Endodermal cell (in vitro differentiated cells): ENCODE measurements at places on chromosomes 7 and 10.
A peak's percentile ranks its signal among the peaks of the same experiment; 100 is the strongest.

GRCh38 chr10:60913071-60913470 lies 30.9 kb downstream of the RHOBTB1 start:
- DNase-seq = no peak

DNA sequence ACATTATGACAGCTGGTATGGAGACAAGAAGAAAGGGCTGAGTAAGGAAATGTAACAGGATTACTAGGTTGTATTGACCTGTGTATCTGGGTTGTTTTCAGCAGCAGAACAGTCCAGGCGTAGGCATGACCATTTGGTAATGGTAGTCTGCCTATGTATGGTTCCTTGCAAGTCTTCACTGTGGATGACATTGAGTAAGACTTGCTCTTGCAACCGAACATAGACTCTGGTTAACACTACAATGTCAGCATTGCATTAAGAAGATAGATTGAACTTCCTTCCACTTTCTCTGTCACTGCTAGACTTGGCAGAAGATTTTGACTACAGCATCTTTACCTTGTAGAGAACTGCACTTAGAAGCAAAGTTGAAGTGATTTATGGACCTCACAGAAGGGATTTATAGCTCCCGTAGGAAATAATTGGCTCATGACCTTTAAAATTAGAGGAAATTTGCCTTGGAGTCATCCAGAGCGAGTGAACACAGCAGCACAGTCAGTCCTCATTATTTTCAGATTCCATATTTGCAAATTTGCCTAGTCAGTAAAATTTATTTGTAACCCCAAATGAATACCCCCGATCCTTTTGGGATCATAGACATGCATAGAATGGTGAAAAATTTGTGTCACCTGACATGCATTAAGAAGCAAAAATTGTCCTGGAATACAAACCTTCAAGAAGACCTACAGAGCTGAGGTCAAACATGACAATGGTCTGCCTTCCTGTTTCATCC lies 79.6 kb upstream of the STRIP2 start:
- no peak for DNase-seq

DNA sequence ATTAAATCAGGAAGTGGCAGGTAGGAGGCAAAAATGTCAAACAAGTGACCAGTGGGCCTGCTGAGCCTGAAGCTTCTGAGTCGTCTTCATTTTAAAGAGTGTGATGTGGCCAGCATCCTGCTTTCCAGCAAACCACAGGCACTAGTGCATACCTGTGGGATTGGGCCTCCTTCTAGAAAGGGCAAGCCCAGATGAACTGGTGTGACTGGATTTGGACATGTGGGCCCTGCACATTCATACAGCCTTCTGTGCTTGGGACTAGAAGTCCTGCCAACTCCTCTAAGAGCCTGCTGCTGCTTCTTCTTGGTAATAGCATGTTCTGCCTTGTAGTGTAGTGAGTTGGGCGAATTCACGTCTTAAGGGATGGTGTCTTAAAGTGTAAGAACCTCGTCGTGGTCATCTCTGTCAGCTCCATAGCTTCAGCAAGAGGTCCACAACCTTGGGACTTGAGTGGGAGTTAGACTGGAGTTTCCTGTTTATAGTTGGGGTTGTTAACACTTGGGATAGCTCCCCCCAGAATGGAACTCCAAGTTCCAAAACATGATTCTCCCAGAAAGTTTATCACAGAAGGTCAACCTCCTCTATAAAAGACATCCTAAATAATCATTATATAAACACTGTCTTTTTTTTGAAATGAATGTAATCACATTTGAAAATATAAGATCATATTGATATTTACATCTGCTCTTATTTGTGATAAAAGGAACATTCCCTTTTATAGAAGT lies 11.2 kb downstream of the BMPER start:
- no peak for DNase-seq

- DNase-seq = no peak
These were observed 153.2 kb downstream of the NEBL start for GRCh38 chr10:20743942-20744341.

DNA sequence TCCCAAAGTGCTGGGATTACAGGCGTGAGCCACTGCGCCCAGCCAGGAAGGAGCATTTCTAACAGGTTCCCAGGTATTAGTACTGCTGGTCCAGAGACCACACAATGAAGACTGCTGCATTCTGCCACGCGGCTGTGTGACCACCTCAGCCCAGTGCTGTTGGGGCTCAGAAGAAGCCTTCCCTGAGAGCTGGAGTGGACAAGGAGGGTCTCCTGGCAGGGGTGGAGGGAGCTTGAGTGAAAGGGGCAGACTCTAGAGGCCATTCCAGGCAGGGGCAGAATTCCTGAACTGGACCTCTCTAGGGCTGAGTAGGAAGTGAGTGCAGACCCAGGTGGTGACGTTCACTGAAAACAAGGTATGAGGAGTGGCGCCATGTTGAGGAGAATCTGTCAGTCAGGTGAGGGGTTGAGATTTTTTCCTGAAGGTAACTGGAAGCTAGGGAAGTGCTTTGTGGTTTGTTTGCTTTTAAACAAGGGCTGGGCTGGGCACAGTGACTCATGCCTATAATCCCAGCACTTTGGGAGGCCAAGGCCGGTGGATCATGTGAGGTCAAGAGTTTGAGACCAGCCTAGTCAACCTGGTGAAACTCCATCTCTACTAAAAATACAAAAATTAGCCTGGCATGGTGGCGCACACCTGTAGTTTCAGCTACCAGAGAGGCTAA lies 67.6 kb downstream of the TACC2 start:
- no peak for DNase-seq

GRCh38 chr10:68224810-68225209 lies 7.1 kb downstream of the ATOH7 start:
- no peak for DNase-seq

DNA sequence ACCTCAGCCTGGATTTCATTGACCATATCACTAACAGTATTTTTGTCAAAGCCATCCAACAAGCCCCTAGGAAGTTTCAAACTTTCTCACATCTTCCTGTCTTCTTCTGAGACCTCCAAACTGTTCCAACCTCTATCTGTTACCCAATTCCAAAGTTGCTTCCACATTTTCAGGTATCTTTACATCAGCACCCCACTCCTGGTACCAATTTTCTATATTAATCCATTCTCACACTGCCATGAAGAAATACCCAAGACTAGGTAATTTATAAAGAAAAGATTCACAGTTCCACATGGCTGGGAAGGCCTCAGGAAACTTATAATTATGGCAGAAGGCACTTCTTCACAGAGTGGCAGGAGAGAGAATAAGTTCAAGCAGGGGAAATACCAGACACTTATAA lies 571.9 kb upstream of the PHF14 start:
- no peak for DNase-seq

DNA sequence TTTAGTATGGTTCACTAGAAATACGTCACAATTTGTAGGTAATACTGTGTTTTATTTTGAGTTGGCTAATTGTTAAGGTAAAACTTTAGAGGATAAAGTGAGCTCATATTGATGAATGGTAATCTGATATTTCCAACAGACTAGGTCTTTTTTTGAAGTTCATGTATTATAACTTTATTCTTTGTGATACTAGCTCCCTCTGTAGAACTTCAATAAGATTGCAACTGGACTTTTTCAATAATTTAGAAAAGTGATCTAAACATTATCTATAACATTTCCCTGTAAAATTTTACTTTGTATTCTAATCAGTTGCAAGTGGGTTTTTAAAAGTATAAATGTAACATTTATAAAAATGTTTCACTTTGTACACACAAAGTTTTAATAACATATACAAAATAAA lies 83.5 kb downstream of the ADK start:
- DNase-seq = no peak

- no peak for DNase-seq
These were observed 432.0 kb downstream of the PCDH15 start for GRCh38 chr10:54368984-54369383.

- peak; percentile 63 for DNase-seq
These were observed 68.4 kb downstream of the CDHR3 start for GRCh38 chr7:106031300-106032035.

GRCh38 chr10:48632166-48632565 lies 27.3 kb upstream of the ARHGAP22 start:
- DNase-seq = no peak

DNA sequence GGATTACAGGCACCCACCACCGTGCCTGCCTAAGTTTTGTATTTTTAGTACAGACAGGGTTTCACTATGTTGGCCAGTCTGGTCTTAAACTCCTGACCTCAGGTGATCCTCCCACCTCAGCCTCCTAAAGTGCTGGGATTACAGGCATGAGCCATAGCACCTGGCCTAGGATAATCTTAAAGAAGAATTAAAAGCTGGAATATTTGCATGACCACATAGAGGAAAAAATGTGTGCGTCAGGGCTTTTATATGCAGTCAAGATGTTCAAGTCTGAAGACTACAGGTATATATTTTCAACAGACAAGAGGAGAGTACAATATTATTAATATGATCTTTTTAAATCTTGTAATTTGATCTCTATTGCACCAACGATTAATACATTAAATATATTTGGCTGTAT lies 39.5 kb downstream of the GNG11 start:
- no peak for DNase-seq

- DNase-seq = no peak
These were observed 80.0 kb downstream of the ZNF277 start for GRCh38 chr7:112286250-112287086.

GRCh38 chr10:11437391-11438142 lies 173.9 kb downstream of the USP6NL start:
- peak; percentile 88 for DNase-seq

- DNase-seq = peak; percentile 62
These were observed 106.1 kb upstream of the BTBD16 start for GRCh38 chr10:122164815-122165483.

- no peak for DNase-seq
These were observed 64.6 kb downstream of the SNX10 start for GRCh38 chr7:26356229-26356628.

GRCh38 chr7:90455163-90456030 lies 14.0 kb upstream of the PTTG1IP2 start:
- DNase-seq = no peak

GRCh38 chr7:109752068-109752467 lies 1182.4 kb downstream of the DNAJB9 start:
- DNase-seq = no peak

DNA sequence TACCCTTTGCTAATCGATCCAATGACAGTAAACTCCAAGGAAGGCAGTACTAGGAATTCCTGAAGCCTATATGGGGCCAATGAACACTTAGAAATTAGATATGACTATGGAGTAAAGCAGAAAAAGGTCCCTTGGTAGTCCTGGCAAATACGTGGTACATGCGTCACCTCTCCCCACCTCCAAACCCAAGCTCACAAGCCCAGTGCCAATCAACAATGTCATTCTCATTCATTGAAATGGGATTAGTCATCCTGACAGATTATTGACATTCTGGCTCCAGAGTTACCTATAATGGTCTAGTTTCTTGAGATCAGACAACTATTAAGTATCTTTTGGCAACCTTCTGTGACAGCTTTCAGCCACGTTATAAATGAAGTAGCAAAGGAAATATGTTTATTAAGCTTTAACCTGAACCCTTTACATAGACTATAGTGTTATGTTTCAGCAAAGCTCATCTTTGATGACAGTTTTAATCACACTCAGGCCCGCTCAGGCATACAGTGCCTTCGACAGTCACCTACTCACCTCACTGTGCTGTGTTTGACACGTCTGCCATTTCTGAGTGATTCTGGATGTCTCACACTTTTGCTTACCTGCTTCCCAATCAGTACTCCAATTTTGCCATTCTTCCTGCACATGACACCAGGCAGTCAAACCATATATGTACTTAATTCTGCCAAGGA lies 69.6 kb upstream of the ADO start:
- no peak for DNase-seq

DNA sequence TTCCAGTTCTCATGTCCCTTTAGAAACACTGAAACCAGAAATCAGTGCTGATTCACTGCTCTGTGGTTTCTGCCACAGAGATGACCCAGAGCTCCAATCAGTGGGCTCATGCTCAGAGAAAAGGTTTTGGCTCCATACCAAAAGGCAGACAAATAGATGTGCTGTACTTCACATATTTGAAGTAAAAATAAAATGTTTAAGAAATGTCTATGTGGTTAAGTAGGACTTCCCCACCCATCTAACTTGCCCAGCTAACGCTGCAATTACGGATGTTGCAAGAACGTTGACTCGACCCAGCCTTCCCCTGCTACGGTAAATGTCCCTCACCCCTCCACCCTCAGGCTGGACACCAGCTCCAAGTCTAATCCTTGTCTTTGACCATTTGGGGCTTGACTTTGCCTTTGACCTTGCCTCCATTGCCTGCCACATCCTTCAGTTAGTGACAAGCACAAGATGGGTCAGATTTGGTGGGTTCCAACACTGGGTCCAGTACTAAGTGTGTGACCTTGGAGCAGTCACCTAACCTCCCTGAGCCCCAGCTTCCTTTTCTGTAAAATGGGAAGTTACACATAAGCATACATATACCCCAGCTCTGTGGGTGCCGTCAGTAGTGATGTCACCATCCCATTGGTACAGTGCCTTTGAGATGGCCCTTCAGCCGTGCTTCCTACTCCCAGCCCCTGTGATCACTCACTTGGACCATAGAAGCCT lies 95.8 kb downstream of the CHST15 start:
- no peak for DNase-seq

DNA sequence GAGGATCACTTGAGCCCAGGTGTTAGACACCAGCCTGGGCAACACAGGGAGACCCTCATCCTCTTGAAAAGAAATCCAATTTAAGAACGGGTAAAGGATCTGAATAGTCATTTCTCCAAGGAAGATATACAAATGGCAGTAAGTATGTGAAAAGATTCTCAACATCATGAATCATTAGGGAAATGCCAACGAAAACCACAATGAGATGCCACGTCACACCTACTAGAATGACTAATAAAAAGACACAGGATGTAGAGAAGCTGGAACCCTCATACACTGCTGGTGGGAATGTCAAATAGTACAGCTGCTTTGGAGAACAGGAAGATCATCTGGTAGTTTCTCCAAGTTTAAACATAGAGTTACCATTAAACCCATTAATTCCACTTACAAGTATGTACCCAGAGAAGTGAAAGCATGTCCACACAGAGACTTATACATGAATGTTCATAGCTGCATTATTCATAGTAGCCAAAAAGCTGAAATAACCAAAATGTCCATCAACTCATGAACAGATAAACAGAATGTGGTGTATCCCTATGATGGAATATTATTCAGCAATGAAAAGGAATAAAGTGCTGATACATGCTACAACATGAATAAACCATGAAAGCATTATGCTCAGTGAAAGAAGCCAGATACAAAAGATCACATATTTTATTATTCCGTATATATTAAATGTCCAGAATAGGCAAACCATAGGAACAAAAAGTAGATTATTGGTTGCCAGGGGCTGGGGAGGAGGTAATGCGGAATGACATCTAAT lies 13.1 kb upstream of the ZMIZ2 start:
- no peak for DNase-seq

GRCh38 chr7:130430115-130430514 lies 10.7 kb downstream of the CEP41 start:
- no peak for DNase-seq

DNA sequence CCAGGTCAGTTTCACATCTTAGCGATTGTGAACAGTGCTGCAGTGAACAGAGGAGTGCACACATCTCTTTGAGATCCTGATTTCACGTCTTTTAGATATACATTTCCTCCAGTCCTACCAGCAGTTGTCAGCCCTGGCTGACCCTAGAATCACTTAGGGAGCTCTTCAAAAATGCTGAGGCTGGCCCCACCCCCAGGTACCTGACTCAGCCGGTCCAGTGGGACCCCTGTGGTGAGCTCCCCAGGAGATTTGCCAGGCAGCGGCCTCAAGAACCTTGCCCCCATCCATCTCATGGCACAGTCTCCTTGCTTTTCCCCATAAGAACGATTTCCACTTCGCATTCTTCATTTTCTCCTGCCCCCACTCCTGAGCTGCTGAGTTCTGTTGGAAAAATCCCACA lies 45.5 kb downstream of the TEX36 start:
- DNase-seq = no peak
